ENCODE measurements at places on chromosomes 6 and 20.

GRCh38 chr6:102195311-102195710 lies 801.8 kb downstream of the GRIK2 start:
- DNase-seq = no peak

DNA sequence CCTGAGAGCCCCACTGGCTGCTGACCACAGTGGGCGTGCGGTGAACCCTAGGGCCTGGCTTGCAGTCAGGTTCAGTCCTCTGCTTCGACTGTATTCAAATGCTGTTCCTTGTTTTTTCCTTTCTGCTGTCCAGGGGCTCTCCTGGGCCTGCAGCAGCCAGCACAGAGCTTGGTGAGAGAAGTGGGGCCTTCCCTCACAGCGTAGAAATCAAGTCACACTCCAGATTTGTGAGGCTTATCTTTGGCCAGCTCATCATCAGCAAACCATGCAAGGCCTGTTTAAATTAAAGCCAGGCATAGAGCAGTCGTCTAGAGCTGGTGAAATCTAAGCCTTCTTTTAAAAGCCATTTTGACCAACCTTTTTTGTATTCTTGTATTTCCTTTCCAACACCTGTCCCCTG lies 8.4 kb downstream of the FAM120B start:
- DNase-seq = no peak

DNA sequence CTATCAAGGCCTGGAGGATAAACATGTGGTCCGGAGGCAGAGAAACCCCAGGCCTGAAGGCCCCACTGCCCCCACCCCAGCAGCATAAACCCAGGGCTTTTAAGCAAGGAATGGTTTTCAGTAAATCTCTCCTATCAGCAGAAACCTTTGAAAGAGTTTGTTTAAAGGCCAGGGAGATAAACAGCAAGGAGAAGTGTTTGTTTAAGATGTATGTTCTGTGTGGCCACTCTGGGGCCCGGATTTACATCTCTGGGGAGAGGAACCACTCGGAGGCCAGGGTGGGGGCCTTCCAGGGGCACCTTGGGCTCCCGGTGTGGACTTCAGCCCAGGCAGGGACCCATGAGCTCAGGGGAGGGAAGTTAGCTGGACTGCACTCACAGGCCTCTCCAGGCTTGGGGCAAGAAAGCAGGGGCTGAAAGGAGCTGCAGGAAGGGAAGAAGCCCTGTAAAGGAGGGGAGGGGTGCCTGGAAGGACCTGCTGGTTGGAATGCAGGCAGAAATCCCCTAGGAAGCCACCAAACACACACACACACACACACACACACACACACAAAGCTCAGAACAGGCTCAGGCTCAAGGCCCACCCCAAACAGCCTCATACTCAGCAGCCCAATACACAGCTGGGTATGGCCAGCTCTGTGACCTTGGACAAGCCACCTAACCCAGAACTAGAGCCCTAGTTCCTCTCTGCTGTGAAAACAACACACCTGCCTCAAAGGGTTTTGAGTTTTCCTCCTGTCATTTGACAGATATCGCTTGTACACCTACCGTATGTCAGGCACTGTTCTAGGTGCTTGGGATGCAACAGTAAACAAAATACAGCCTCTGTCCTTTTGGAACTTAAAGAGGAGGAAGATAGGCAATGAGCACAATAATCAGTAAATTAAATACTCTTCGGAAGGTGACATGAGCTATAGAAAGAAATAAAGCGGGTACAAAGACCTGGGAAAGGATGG lies 26.2 kb upstream of the FOXP4 start:
- DNase-seq = peak; percentile 82

GRCh38 chr6:62390401-62390800 lies 104.4 kb upstream of the KHDRBS2 start:
- peak; percentile 84 for DNase-seq

GRCh38 chr6:118652051-118652615 lies 742 bp upstream of the CEP85L start:
- peak; percentile 18 for DNase-seq

DNA sequence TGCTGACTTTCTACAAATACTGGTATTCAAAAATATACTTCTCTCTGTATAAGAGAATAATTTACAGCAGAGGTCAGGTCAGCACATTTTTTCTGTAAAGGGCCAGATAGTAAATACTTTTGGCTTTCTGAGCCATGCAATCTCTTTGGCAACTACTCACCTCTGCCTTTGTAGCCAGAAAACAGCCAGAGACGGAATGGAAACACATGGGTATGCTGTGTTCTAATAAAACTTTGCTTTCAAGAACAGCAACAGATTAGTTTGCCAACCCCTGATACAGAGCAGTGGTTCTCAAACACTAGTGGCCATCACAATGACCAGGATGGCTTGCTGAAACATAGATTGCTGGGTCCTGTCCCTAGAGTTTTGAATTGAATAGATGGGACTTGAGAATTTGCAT lies 46.3 kb downstream of the SYCP2L start:
- DNase-seq = no peak

DNA sequence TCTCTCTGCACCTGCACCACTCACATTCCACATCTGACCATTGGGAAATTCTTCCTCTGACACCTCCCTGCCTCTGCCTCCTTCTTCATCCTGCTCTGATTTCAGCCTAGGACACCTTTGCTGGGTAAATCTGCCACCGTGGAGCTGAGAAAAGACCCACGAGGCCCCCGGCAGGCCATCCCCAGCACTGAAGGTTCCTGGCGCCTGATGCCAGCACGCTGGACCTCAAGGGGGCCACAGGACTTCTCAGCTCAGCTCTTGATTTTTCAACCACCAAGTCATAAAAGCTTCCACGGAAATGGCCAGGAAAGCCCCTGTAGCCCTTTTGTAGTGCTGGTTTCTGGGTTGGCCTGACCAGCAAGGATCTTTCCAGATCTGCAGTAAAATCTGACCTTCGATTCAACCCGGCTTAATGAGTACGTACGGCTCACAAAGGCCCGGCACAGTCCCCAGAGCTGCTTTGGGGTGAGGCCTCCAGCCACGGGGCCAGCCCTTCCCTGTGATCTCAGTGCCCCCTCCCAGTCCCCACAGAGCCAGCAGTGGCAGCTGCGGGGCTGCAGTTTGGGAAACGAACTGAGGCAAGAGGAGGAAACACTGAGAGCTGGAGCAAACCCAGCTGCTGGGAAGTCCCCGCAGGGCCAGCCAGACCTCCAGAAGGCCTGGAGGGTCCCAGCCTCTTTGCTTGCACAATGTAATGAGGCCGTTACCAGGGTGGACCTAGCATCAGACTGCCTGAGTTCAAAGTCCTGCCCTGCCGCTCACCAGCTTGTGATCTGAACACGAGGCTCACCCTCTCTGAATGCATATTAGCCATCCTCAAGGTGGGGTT lies 157.5 kb downstream of the BMP7 start:
- no peak for DNase-seq

DNA sequence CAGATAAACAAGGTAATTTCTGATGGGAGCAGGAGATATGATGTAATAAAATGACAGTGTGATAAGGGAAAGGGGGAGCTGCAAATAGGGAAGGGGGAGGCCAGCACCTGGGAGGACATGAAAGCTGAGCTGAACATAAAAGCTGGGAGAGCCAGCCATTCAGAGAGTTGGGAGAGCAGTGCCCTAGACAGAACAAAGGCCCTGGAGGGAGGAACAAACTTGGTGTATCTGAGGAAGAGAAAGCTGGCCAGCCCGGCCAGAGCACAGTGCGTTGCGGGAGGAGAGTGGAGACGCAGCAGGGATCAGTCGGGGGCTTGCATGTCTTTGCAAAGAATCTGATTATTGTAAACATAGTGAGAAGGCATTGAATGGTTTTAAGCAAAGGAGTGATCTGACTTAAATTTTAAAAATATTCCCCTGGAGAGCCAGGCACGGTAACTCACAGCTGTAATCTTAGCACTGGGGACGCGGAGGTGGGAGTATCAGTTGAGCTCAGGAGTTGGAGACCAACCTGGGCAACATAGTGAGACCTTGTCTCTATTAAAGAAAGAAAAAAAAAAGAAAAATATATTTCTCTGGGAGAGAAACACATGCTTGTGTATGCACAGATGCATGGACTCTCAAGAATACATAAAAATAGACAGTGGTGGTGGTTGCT lies 318.2 kb downstream of the ZFAND3 start:
- no peak for DNase-seq

DNA sequence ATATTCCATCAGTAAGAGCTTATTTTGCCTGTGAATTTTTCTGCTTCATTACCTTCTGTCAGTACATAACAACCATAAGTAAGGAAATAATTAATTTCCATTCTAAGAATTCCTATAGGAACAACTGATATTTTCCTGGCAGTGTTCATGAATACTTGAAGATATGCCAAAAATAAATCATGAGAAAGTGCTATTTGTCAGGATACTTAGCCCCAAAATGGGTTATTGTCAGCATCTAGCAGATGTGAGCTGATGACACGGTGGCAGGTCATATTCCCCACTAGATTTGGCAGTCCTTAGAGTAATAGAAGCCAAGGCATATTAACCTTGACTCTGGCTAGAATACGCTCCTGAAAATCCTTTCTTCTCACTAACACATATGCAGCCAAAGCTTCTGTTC lies 43.2 kb upstream of the CRISP1 start:
- DNase-seq = no peak

DNA sequence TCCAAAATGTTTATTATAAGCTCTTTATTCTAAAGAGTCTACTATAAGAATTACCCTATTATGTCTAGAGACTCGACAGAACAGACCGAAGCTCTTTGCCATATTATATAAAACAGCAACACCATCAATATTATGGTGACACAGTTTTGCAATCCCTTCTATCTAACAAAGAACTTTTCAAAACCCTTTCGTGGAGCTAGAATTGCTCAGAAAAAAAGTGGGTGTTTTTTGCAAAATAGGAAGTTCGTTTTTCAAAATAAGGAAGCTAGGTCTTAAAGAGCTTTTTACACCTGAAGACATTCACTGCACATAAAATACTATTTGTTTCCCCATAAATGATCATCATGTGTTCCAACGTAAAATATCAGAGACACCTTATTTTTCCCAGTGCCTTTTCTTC lies 240.0 kb downstream of the FOXC1 start:
- no peak for DNase-seq

- peak; percentile 35 for DNase-seq
Measured at GRCh38 chr6:170153436-170154319, 137.2 kb downstream of the DLL1 start.

DNA sequence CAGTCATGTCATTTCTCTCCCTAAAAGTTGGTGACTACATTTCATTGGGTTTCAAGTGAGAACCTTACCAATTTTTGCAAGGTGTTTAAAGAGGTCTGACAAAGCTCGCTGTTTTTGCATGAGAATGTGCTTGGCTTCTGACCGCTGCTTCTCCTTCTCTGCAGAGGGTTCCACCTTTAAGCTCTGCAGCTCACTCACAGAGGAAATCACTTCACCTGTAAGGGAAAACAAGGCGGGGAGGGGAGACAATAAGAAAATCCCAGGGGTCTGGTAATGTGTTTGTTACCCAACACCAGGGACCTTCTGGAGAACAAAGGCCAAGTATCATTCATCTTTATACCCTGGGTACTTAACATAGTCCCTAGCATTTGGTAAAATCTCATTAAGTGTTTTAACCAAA lies 40.0 kb upstream of the LYRM2 start:
- no peak for DNase-seq

- DNase-seq = no peak
Measured at GRCh38 chr6:139863346-139863745, 488.9 kb upstream of the CITED2 start.

DNA sequence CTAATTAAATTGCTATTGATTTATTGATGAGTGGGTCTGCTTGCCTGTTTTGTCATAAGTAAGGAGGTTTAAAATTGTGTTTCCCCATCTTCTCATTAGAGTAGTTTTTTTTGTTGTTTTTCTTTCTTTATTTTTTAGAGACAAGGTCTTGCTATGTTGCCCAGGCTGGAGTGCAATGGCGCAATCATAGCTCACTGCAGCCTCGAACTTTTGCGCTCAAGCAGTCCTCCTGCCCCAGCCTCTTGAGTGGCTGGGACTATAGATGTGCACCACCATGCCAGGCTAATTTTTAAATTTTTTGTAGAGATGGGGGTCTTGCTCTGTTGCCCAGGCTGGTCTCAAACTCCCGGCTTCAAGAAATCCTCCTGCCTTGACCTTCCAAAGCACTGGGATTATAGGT lies 31.0 kb downstream of the ANKS1A start:
- no peak for DNase-seq

- no peak for DNase-seq
Measured at GRCh38 chr6:53240139-53240538, 91.5 kb upstream of the GCM1 start.

- peak; percentile 66 for DNase-seq
Measured at GRCh38 chr6:138987080-138987642, 892 bp downstream of the REPS1 start.

GRCh38 chr6:109794201-109794923 lies 103.3 kb downstream of the FIG4 start:
- no peak for DNase-seq

DNA sequence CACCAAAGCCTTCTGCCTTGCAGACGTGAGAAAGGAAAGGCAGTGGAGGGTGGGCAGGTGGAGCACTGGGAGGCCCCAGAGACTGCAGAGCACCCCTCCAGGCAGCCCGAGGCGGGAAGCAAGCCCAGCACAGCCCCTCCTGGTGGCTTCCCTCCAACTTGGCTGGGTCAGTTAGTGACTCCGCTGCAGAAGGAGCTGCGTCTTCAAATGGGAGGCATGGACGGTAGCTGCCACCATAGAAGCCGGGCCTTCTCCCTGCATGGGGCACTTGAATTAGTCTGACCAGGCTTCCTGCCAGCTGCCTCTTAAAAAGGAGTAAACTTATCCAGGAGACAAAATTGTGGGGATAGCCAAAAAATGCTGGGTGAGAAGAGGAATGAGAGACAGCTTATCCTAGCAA lies 88.0 kb upstream of the RPS6KA2 start:
- DNase-seq = no peak

DNA sequence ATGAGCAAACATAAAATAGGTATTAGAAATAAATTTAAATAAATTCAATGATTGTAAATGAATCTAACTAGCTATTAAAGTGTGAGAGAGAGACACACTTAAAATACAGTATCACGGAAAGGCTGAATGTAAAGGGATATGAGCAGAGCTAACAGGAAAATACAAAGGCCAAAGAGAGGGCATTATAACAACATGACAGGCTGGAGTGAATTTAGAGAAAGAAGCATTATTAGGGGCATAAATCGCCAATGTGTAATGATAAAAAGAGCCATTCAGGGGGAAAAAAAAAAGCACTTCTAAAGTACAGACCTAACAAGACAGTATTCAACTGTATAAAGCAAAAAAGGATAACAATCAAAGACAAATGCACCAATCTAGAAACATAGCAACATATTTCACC lies 28.1 kb downstream of the DACT2 start:
- no peak for DNase-seq

GRCh38 chr6:50862176-50862575 lies 43.5 kb downstream of the TFAP2B start:
- DNase-seq = no peak

DNA sequence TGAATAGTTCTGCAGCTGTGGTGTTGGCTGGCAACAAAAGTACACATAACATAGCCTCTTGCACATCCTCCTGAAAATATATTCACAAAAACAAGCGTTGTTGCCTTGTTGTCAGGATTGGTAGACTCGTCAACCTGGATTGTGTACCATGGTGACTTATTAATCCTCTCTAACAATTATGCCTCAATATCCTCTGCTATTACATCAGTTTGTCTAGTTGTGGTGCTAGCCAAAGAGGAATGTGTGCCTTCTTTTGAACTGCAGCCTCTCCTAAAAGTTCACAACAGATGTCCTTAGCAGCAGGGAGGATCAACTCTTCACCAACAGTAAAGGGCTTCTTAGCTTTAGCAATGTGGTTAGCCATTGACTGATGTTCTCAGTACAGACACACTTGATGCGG lies 3.6 kb upstream of the SF3B5 start:
- DNase-seq = no peak

Measured in DMS53 (cell line).